Spleen (tissue), 13 donors: ENCODE measurements at places on chromosomes 1 and 21. TPM values are rescaled to one million over a fixed set of nuclear protein-coding genes. Genes with fewer than 3 reads are reported as not detected.
A peak's percentile ranks its signal among the peaks of the same experiment; 100 is the strongest.

DNA sequence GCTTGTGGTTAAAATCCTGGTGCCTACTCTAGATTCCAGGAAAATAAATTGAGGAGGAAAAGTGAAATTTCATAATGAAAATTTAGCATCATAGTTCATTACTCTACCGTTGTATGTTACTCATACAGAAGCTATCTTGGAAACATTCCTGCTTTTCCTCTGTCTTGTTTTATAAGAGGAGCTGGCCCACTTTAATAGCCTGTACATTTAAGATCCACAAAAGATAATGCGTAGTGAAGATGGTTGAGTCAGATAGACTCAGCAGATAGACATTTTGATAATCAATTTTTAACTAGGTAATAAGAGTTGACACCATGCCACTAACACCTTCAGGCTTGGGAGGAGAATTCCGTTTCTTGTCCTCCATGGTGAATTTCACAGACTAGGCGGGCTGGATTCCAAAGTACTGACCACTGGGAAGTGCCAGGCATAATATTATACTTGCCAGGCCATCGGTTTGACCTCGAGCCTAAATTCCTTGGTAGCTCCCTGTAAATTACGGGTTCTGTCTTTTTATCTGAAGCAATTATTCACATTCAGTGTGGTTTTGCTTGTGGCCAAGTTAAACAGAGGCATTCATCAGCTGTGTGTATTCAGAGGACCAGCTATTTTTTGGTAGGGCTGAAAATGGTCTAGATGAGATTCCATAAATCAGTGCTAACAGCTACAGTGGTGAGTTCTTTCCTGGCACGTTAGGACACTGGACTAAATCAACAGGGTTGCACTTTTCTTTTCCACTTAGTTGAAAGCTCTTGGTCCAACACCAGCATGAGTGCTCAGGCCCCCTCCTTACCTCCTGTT lies 111.9 kb upstream of the KAZN start:
- H3K4me3 ChIP-seq, result no peak overlapping the region
- no peak for DNase-seq
- no peaks in the 10 kb centered on the region for H3K36me3 ChIP-seq
- no peak overlapping the region for H3K27ac ChIP-seq
- no peaks in the 10 kb centered on the region for H3K4me1 ChIP-seq
- peaks cover 5% of the 10 kb centered on the region for H3K27me3 ChIP-seq

DNA sequence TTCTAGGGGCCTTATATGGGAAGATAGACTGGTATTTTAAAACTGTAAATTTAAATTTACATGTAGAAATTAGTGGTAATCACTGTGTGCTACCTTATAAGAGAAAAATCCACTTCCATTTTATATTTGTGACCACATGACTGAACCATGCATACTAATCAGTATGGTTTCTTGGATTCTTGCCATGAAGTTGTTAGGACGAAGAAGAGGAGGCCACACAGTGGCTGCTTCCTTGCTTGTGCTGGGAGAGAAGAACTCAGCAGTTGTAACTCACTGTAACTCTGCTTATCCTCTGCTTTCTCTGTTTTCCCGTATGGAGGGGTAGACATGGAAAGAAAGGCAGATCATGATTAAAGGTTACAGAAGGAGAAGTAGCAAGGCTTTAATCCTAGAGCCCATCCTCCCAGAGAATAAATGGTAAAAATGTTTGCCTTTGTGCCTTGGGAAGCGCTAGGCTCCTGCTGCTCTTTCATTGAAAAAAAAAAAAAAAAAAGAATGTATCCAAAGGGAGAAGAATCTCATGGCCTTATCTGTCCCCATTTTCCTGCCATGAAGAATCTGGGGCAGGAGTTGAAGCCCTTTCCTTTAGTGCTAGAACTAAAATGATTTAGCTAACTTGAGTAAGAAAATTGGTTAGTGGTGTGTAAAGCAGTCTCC lies 32.4 kb downstream of the KCTD3 start:
- DNase-seq, result no peak
- no peak overlapping the region for H3K4me3 ChIP-seq
- no peak overlapping the region for H3K27ac ChIP-seq
- H3K36me3 ChIP-seq, result peaks cover 39% of the 10 kb centered on the region

DNA sequence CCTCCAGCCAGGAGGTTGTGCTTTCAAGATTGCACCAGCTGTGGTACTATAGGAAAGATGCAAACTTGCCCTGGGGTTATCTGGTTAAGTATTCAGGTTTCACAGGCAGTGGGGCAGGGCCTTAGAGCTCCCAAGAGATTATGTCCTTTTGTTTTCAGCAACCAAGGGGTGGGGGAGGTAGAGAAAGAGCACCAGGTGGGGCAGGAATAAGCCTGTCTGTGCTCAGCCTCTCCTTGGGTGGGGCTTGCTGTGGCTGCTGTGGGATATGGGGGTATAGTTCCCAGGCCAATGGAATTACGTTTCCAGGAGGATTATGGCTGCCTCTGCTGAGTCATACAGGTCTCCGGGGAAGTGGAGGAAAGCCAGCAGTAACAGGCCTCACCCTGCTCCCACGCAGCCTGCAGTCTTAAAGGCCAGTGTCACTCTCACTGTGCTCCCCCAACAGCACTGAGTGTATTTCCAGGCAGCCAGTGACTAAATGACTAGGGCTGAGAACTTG lies 508.6 kb downstream of the RWDD3 start:
- no peak for DNase-seq
- no peak overlapping the region for H3K4me3 ChIP-seq
- H3K27me3 ChIP-seq, result no peaks in the 10 kb centered on the region
- H3K27ac ChIP-seq, result no peak overlapping the region
- no peaks in the 10 kb centered on the region for H3K36me3 ChIP-seq
- no peaks in the 10 kb centered on the region for H3K4me1 ChIP-seq

Gene RPL11
- 5,782 TPM for polyA plus RNA-seq

DNA sequence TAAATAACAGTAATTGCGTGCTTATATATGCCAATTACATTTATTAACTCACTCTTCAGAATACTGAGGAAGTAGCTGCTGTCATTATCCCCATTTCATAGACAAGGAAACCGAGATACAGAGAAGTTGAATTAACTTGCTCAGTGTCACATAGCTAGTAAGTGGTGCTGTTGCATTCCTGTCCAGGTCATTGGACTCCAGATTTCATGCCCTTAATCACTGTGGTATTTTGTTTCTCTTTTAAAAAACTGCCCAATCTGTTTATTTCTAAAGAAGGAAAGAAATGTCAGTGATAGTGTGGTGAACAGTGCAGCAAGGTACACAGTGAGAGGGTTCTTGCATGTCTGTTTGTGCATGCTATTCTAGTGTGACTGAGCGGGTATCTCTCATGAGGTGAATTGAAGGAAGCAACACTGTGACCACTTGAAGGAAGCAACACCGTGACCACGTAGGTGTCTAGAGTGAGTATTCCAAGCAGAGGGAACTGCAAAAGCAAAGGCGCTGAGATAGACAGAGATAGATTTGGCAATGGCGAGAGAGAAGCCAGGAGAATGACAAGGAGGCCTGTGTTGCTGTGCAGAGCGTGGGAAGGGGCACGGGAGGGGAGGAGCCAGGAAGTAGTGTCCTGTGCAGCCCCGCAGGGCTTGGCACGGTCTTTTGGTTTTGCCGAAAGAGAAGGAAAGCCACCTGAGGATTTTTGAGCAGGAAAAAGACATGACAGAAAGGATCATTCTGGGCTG lies 95.9 kb downstream of the CAMTA1 start:
- H3K4me1 ChIP-seq, result no peaks in the 10 kb centered on the region
- H3K27me3 ChIP-seq, result no peaks in the 10 kb centered on the region
- DNase-seq, result no peak
- no peaks in the 10 kb centered on the region for H3K36me3 ChIP-seq
- no peak overlapping the region for H3K4me3 ChIP-seq
- no peak overlapping the region for H3K27ac ChIP-seq

DNA sequence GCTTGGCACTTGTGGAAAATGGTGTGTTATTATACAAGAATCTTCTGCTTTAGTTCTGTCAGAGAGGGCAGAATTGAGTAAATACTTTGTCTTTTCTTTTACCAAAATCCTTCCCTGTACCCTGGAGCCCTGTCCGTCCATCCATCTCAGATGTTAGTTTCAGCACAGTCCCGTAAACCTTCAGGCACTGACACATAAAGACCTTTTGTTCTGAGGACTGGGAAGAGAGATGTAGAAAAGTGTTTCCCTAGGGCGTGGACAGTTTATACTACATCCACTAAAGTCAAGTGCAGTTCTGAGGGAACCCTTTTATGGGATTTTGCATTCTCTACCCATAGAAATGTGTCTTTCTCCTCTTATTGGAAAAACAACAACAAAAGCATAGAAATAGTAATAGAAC lies 162.4 kb downstream of the PDE4B start:
- no peaks in the 10 kb centered on the region for H3K36me3 ChIP-seq
- no peak for DNase-seq
- no peak overlapping the region for H3K4me3 ChIP-seq
- H3K27ac ChIP-seq, result no peak overlapping the region

DNA sequence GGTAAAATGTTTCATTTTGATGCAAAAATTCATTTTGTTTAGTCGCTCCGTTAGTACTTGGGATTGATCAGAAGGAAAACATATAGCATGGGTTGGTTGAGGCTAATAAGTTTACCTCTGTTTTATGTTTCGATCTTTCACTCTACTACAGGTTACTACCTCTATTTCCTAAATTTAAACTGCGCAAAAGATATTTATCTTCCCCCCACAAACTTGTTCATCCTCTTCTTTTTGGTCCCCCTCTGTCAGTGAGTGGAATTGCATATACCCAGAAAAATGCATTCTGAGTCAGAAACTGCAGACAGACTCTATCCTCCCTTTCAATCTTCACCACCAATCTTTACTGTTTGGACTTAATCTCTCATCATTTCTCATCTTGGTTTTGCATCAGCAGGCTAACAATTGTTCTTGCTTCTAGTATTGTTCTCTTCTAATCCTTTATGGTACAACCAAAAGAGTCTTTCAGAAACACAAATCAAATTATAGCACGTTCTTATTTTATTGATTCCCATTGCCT lies 316.0 kb upstream of the ADGRL4 start:
- H3K36me3 ChIP-seq, result no peaks in the 10 kb centered on the region
- no peak for DNase-seq
- no peaks in the 10 kb centered on the region for H3K4me1 ChIP-seq
- no peaks in the 10 kb centered on the region for H3K27me3 ChIP-seq
- H3K4me3 ChIP-seq, result no peak overlapping the region

Gene TNN
- 0.03 TPM for polyA plus RNA-seq

Gene HSD3B2
- 0.06 TPM for polyA plus RNA-seq

- peak; percentile 38 for DNase-seq
- H3K27me3 ChIP-seq, result peaks cover 28% of the 10 kb centered on the region
- no peak overlapping the region for H3K4me3 ChIP-seq
- no peaks in the 10 kb centered on the region for H3K36me3 ChIP-seq
- peaks cover 9% of the 10 kb centered on the region for H3K4me1 ChIP-seq
Observed at GRCh38 chr1:3034162-3034561, 12.9 kb downstream of the ACTRT2 start.

Gene FAM167B
- 2.3 TPM for polyA plus RNA-seq

DNA sequence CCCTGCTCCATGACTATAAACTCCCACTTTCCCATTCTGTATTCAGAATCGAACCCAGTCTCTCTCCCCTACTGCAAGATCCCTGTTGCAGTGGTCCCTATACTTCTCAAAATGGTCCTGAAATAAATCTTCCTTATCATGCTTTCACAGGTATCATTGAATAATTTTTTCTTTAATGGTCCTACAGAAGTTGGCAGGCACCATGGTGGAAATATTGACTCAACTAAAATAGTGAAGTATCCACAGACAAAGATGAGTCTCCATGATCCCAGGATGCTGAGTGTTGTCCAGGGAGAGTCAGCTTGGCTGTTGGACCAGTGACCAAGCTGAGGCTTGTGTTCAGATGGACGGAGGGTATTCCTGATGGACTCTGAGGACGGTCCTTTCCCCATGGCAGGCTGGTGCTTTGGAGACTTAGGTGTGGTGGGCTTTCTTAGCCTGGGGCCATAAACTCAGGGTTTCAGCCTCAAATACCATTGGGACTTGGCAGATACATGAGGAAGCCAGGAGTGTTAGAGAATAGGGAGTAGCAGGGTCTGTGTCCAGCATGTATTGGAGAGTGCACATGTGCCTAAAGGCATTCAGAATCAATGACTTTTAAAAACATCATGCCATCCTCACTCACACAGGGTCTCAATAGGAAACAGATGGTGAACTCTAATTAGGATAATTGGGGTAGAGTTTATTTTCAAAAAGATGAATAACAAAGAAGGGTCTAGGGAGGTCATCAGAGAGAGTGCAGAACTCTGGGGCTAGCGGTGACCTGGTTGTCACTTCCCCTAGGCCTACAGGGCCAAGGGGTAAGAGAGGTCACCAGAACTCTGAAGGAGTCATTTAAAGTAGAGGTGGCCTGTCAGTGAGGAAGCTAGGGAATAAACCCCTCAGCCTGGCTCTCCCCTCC lies 19.8 kb downstream of the TINAGL1 start:
- H3K36me3 ChIP-seq, result no peaks in the 10 kb centered on the region
- H3K27me3 ChIP-seq, result no peaks in the 10 kb centered on the region
- DNase-seq, result no peak

DNA sequence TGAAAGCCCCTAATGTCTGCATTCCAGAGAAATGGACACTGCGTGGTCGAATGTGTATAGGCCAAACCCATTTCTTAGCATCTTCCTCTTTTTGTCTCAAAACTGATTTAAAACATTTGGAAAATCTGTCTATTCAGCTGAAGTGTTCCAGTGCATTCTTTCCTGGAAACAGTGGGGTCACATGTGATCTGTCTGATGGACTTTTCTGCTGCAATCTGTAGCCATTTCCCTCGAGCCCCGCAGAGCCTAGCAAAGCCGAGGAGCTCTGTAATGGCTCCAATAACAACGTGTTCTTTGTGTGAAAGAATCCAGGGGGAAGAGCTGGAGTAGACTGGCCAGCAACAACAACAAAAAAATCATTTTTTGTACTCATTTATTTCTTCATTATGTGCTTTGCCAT lies 329.3 kb downstream of the BARHL2 start:
- no peak for DNase-seq
- no peaks in the 10 kb centered on the region for H3K27me3 ChIP-seq
- H3K36me3 ChIP-seq, result no peaks in the 10 kb centered on the region
- H3K27ac ChIP-seq, result no peak overlapping the region
- no peak overlapping the region for H3K4me3 ChIP-seq
- no peaks in the 10 kb centered on the region for H3K4me1 ChIP-seq

DNA sequence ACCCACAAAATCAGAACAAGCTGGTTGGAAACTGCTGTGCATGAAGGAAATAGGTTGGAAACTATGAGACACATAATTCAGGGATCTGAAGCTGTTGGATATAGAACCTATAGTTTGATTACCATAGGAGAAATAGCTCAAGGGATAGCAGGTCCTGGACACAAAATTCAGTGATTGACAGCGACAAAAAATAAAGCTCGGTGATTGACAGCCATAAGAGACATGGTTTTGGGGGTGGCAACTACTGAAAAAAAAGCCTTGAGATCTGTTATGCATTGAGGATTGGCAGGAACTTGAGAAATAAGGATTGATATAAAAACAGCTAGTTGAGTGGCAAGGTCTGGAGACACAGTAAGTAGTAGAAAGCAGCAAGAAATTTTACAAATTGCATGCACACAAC lies at the start of gene KRTAP25-1:
Gene KRTAP25-1, minus strand, starts transcription at position 300 of the 400 bp plus-strand sequence. Its CDS starts 24 bp downstream, at position 276.
- no peaks in the 10 kb centered on the region for H3K4me1 ChIP-seq
- H3K27me3 ChIP-seq, result no peaks in the 10 kb centered on the region
- H3K36me3 ChIP-seq, result no peaks in the 10 kb centered on the region
- H3K4me3 ChIP-seq, result no peak within 1 kb of the TSS

Gene BLACAT1
- polyA plus RNA-seq, result not detected
